NCI-H774 (cell line): ENCODE measurements at places on chromosomes 4 and X.

DNA sequence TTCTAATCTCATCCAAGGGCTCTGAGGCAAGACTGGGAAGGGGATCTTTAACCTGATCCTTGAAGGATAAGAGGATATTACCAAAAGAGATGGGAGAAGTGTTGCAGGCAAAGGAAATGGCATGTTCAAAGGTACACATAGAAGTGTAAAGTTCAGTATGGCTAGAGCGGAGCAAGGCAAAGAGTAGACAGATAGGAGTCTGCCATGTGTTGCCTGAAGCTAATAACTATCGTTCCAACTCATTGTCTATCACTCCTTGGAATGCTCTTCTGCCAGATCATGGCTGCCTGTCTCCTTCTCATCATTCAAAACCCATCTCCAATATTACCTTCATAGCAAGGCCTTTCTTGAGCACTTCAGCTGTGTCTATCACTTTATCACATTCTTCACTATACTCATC, 55.2 kb upstream of the IL1RAPL2 start:
- no peak for DNase-seq

GRCh38 chrX:125577479-125577878, 257.8 kb downstream of the TEX13C start:
- no peak for DNase-seq

DNA sequence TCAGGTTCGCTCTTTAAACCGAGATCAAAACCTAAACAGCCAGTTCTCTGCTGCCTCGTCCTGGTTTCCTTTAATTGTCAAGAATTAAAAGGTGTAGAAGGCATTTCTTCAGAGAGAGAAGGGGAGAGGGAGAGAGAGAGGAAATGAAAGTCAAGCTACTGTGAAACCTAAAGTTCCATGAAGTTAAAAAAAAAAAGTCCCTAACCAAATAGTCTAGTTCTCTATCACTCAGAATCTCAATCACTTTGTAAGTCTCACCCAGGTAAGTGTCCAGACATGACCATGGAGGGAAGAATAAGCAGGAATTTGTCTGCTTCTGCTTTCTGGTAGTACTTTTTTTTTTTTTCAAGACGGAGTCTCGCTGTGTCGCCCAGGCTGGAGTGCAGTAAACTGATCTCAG, 18.8 kb upstream of the SMIM14 start:
- no peak for DNase-seq

DNA sequence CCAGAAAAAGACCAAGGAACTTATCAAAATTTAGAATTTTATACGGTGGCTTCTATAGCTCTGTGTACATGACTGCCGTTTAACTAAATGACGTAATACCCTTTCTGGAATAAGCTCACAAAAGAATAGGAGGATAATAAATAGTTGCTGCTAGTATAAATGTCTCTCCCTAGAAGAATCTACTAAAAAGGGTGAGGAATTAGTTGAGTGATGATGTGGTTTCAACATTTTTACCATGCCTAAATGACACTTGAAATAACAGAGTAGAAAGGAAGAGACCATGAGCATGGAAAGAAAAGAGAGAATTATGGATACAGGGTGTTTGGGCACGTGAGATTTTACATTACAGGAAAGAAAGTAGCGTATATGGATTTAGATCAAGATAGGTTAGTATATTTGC, 231.1 kb downstream of the ARAP2 start:
- no peak for DNase-seq

DNA sequence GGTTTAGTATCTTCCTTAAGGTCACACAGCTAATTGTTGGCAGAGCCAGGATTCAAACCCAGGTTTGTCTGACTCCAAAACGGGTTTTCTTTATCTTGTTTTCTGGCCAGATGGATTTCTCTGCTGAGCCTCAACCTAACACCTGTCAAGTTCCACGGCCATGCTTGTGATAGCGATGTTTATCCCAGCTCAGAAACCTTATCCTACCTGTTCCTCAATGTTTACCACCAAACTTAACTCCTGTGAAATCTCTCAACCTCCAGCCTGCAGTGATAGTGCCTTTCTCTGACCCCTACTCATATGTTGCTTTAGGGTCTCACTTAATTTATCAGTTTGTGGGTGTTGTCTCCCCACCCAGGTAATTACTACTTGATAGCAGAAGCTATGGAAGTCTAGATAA, 246.0 kb downstream of the DCTD start:
- DNase-seq: no peak
